Mesothelial cell of epicardium (in vitro differentiated cells): ENCODE measurements at places on chromosomes 1 and 21.

- peaks cover 51% of the 10 kb centered on the region for H3K4me1 ChIP-seq
- H3K4me3 ChIP-seq = no peak overlapping the region
- H3K27ac ChIP-seq = peak overlapping the region; percentile 67
- no peaks in the 10 kb centered on the region for H3K27me3 ChIP-seq
- DNase-seq = no peak
- peaks cover 8% of the 10 kb centered on the region for H3K36me3 ChIP-seq
Observed at GRCh38 chr21:31938330-31939301, 65.8 kb downstream of the HUNK start.

GRCh38 chr1:233172201-233172600 lies 123.3 kb downstream of the PCNX2 start:
- no peak for DNase-seq
- no peaks in the 10 kb centered on the region for H3K27me3 ChIP-seq
- H3K27ac ChIP-seq = no peak overlapping the region

DNA sequence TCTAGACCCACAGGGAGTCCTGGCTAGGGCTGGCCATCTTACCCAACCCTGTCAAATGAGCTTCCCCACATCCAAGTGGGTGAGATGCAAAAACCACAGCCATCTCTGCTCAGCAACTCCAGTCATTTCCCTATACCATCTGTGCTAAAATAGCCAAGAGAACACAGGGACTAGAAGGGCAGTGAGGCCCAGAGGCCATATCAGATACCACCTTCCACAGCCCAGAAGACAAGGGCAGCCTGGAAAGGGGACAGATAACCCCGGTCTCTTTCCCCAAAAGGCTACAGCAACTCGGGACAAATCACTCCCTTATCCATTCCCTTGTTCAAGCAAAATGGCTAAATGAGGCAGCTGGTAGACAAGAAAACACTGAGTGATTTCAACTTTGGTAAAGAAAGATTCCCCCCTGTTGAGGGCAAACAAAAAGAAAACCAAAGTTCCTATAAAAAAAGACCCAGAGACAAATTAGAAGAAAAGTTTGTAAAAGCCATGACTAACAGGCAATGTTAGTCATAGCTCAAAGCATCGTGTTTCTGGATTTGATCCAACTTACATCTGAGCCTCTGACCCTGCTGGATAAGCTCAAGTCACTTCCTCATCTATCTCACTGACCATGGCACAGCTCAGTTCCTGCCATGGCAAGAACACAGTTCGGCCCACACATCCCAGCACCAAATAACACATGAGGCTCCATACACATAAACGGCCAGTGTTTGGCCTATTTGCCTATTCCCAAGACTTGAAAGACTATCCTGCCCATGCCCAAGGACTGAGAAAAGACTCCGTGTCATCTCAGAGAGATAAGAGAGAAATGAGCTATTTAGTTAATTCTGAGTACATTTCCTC lies 3.1 kb downstream of the LAMB3 start:
- DNase-seq = no peak
- no peak overlapping the region for H3K4me3 ChIP-seq
- H3K27me3 ChIP-seq = no peaks in the 10 kb centered on the region
- peaks cover 67% of the 10 kb centered on the region for H3K4me1 ChIP-seq
- H3K36me3 ChIP-seq = no peaks in the 10 kb centered on the region
- peak overlapping the region; percentile 58 for H3K27ac ChIP-seq

- peaks cover 17% of the 10 kb centered on the region for H3K36me3 ChIP-seq
- no peak overlapping the region for H3K27ac ChIP-seq
- H3K4me3 ChIP-seq = no peak overlapping the region
- H3K27me3 ChIP-seq = no peaks in the 10 kb centered on the region
- H3K4me1 ChIP-seq = no peaks in the 10 kb centered on the region
Observed at GRCh38 chr1:210412240-210412639, 83.5 kb downstream of the HHAT start.

DNA sequence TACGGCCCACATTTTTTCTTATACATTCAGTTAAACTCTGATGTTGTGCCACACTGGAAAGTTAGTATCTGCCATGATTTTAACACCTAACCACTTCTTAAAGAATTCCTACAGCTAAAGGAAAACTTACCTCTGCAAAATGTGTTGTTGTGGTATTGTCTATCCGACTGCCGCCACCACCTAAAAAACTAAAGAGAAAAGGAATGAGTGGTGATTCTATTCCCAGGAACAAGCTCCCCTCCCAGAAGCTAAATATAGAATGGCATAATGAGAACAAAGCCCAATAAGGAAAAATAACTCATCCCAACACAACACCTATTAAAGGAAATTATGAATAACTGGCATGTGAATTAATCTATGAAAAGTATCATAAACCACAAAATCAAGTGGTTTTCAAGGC lies 39.5 kb downstream of the RNF115 start:
- no peak overlapping the region for H3K27ac ChIP-seq
- no peak for DNase-seq
- H3K27me3 ChIP-seq = no peaks in the 10 kb centered on the region

GRCh38 chr1:26552720-26553119 lies 23.2 kb downstream of the RPS6KA1 start:
- no peak for DNase-seq
- H3K36me3 ChIP-seq = no peaks in the 10 kb centered on the region
- no peaks in the 10 kb centered on the region for H3K27me3 ChIP-seq
- no peaks in the 10 kb centered on the region for H3K4me1 ChIP-seq
- no peak overlapping the region for H3K27ac ChIP-seq
- H3K4me3 ChIP-seq = no peak overlapping the region

DNA sequence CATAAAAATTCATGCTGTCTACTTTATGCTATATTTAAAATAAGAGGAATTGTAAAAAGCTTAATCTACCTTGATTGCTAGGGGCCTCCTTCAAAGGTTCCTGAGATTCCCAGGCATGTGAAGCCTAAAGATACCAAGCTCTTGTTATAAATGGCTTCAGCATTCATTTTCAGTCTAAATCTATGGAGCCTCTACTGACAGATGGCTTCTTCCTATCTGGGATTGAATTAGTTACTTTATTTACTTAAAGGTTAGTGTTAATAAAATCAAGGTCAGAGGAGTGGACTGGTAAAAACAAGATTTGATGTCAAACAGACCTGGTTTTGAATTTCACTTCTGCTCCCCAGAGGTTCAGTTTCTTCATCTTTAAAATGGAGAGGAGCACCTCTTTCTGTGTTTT lies 93.7 kb downstream of the TNNI3K start:
- H3K36me3 ChIP-seq = no peaks in the 10 kb centered on the region
- no peak for DNase-seq
- no peak overlapping the region for H3K4me3 ChIP-seq
- peaks cover 2% of the 10 kb centered on the region for H3K27me3 ChIP-seq
- no peak overlapping the region for H3K27ac ChIP-seq
- H3K4me1 ChIP-seq = no peaks in the 10 kb centered on the region

DNA sequence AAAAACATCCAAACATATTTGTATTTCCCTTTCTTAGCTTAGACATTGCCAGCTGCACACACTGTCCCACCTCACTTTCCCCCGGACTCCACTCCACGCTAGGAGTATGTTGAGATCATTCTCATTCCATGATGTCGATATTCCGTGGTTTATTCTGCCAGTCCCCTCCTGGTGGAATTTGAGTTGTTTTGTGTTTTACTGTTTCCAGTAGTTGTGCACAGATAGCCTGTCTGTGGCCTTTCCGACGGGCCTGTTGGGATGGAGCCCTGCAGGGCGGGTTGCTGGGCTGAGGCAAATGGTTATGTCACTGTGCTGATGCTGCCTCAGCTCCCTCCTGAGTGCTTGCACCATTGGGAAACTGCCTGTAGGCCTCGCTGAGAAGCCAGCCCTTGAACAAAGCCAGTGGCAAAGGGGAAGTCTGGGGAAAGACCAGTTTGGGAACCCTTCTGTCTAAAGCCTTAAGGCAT lies 12.8 kb downstream of the TRAPPC10 start:
- H3K4me1 ChIP-seq = peaks cover 16% of the 10 kb centered on the region
- no peaks in the 10 kb centered on the region for H3K27me3 ChIP-seq
- H3K27ac ChIP-seq = peak overlapping the region; percentile 85
- no peak for DNase-seq
- H3K4me3 ChIP-seq = no peak overlapping the region
- no peaks in the 10 kb centered on the region for H3K36me3 ChIP-seq

DNA sequence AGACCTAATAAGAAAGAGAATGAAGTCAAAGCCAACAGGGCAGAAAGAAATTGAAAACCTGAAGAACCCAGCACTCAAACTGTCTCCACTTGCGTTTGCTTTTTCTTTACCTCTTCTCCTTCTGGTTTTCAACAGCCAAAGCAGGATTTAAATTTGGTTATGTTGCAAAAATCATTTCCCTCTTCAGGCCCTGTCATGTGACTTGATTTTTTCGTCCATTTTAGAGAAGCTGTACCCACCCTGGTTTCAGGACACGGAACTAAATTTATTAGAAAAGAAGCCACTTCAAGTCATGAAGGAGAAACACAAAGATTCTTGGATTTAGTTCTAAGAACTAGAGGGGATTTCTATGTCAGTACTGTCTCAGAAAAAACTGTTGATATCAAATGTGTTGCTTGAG lies 1.0 kb upstream of the SYNJ1 start:
- DNase-seq = no peak
- H3K36me3 ChIP-seq = peaks cover 8% of the 10 kb centered on the region
- H3K27me3 ChIP-seq = no peaks in the 10 kb centered on the region
- H3K27ac ChIP-seq = peak overlapping the region; percentile 96
- H3K4me1 ChIP-seq = peaks cover 16% of the 10 kb centered on the region

DNA sequence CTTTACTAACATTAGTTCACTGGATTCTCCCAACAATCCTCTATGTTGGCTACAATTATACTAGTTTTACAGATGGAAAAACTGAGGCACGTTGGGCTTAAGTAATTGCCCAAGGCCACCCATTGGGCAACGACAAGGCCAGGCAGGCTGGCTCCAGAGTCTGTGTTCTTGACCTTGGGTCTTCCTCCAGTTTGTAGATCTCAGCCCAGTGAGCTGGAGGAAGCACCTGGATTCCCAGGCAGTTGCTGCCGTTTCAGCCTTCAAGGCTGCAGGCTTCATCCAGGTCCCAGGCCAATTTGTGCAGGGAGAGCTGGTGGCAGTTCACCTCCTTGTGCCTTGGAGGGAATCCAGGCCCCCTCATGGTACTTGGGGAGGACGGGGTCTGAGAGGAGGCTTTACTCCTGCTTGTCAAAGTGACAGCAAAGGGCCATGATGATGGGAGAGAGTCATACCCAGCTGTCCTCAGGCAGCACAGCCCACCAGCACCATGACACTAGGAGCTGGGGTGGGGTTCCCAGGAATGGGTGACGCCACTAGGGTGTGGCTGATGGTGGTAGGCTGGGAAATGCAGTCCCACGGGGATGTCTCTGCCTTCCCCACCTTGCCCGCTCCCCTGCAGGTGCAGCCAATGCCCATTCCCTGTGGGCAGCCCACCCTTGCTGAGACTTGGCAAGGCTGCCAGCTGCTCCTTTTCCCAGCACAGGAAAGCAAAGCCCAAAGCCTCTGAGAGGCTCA lies 27.1 kb downstream of the PKP1 start:
- no peak overlapping the region for H3K27ac ChIP-seq
- peaks cover 9% of the 10 kb centered on the region for H3K27me3 ChIP-seq
- no peak for DNase-seq

DNA sequence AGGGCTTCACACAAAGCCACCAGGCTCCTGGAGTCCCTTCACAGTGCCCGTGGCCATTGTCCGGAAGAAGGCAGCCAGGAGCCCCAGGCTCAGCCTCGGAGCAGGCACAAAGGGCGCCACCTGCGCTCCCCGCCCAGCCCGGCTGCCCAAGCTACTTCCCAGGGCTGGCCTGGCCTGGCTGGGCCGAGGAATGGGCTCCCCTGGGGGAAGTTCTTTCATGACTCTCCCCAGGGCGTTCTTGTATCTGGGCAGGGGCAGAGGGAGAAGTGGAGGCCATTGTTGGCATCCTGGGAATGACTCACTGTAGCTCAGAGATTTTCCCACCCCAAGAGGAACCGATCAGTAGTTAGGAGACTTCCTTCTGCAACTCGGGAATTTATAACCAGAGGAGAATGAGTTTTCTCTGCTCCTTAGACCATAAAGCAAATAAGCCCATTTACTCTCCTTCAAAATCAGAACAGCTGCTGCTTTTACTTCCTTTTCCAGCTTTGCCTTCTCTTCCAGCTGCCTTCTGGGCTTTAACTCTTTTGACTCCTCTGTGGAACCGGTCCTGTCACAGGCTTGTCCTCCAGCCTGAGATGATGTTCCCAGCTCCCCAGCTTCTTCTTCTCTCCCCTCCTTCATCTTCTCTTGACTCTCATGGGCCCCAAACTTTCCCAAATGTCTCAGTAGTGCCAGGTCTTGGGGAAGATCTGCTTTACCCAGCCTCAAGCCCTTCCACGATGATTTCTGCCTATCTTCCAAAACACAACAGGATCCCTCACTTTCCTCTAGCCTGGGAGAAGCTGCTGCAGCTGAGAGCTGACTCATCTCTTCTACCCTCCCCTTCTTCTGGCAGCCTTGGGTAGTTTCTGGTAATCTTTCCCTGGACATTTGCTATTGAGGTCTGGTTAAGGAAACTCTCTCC lies 118.7 kb upstream of the CD34 start:
- peaks cover 15% of the 10 kb centered on the region for H3K27me3 ChIP-seq
- H3K36me3 ChIP-seq = peaks cover 13% of the 10 kb centered on the region
- H3K27ac ChIP-seq = peak overlapping the region; percentile 7
- H3K4me3 ChIP-seq = no peak overlapping the region
- no peaks in the 10 kb centered on the region for H3K4me1 ChIP-seq

- H3K27me3 ChIP-seq = peaks cover 27% of the 10 kb centered on the region
- no peak for DNase-seq
- no peaks in the 10 kb centered on the region for H3K4me1 ChIP-seq
- H3K27ac ChIP-seq = no peak overlapping the region
- H3K4me3 ChIP-seq = no peak overlapping the region
Observed at GRCh38 chr1:160578175-160578524, 1.1 kb downstream of the CD84 start.

GRCh38 chr1:107432108-107432507 lies 291.3 kb downstream of the NTNG1 start:
- no peaks in the 10 kb centered on the region for H3K4me1 ChIP-seq
- no peaks in the 10 kb centered on the region for H3K36me3 ChIP-seq
- no peak overlapping the region for H3K4me3 ChIP-seq
- H3K27ac ChIP-seq = no peak overlapping the region

DNA sequence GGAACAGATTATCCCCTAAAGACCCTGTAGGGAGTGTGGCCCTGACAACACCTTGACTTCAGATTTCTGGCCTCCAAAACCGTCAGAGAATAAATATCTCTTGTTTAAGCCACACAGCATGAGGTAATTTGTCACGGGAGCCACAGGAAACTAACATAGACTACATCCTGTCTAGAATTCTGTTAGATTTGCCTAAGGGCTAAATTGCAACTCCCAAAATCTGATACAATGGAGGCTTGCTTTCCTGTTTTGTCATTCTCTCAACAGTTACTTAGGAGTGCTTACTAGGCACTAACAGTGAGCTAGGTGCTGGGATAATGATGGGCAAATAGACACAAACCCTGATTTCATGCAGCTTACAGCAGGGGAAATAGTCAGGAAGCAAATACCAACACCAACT lies 141.6 kb downstream of the MIS18A start:
- H3K27me3 ChIP-seq = no peaks in the 10 kb centered on the region
- no peak overlapping the region for H3K27ac ChIP-seq
- peaks cover 34% of the 10 kb centered on the region for H3K4me1 ChIP-seq
- no peak for DNase-seq
- H3K4me3 ChIP-seq = no peak overlapping the region
